T follicular helper cell (primary cell): ENCODE measurements at places on chromosomes 13 and 19.

DNA sequence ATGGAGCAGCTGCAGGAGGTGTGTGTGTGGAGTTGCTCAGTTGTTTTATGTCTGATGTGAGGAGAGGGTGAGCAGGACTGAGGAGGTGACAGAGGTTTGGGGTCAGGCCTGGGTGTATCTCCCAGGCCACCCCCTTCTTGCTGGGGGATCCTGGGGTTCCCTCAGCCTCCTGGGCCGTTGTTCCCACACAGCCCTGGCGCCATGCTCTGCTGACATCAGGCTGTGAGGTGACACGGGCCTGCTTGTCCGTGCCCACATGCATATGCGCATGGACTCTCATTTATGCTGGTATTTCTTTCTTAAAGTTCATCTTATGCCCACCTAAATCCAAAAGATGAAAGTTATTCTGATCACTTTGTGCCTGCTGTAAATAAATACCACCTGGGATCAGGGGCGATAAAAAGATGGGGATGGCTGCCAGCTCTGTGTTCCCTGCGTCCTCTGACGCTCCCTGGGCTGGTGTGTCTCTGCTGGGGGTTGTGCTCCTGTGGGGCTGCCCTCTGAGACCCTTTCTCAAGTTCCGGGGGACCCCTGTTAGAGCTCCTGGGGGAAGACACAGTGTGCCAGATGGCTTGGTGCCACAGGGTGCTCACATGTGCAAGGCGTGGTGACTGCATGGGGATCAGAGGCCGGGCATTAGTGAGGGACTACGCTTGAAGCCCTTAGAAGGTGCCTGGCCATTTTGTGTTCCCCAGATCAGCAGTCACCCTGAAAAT is 12.6 kb downstream of the NAXD start:
- DNase-seq: no peak

DNA sequence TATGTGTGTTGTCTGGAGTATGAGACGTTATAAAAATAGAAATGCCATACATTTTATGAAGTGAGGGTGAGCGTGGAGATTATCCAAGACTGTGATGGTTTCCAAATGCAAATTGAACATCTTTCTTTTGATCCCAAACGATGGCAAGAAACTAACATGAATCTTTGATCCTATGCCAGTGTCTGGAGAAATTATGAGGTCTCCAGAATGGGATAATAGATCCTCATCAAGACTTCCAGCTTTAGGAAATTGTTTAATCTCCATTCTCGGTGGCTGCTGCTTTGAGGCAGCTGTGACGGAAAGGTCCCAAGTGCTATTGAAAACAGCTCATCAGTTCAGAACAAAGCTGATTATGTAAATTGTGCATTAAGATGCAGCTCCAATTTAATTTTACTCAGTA is 30.8 kb downstream of the CBY2 start:
- DNase-seq: no peak

DNA sequence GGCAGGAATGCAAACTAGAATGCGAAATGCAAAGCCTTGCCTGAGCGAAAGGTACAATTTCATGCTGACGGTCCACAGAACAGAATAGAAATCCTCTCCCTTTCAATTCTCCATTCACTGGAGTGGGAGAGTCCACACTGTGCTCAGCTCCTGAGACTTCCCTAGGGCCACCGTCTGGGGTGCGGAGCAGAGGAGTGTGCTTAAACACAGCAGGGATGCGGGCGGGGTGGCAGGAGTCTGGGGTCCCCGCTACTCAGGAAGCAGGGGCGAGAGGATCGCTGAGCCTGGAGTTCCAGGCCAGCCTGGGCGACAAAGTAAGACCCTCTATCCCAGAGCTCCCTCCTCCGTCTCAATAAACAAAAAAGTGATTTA is 552 bp upstream of the ZNF816 start:
- DNase-seq: no peak

DNA sequence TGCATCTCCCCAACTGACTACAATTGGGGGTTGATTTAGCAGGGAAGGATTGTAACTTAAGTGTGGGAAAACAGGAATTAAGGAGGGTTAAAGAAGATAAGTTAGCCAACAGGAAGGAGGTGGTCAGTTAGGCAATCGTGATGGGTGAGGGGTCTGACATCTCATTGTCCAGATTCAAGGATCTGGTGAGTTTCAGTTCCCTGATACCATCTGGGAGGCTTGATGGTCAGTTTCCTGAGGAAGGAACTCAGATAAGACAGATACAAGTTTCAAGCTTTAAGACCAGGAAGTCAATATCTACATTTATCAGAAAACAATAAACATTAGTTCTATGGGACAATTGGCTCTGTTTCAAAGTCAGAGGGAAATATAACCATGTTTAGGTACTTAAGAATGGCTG is 601.8 kb downstream of the SLITRK6 start:
- DNase-seq: no peak

GRCh38 chr13:107866941-107867623 is 348.3 kb downstream of the LIG4 start:
- DNase-seq: no peak

- DNase-seq: no peak
These were observed 67.5 kb downstream of the B3GLCT start for GRCh38 chr13:31267126-31267784.

GRCh38 chr13:50955241-50955640 is 45.6 kb downstream of the RNASEH2B start:
- DNase-seq: no peak

DNA sequence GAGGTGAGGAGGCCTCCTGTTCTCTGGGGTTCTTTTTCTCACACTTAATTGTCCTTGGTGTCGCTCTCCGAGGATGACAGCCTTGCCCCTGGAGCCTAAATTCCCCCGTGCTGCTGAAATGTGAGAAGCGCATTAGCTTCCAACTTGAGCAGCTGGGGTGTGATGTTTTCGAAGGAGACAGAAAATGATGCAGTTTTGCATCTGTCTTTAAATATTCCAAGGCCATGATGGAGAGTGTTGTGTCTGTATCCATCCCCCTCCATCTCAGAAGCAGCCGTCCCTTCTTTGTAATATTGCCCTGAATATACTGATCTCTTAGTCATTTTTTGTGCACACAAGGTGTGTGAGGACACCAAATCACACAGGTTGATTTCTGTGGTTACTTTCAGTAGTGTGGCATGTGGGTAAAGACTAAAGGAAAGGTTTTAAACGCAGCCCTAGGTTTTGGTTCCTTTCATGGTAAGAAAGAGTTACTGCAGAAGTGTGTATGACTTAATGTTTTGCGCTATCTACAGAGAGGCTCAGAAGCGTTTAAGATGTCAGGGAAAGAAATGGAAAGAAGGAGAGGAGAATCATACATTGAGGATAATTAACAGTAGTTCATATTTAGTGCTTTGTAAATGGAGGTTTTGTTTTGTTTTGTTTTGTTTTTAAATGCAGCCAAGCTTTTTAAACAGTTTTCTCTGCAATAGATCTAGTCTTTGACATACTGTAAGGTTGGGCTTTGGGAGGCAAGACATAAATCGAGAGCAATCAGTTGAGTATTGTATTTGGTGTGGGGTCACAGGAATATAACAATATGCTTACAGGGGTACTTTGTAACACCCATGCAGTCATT is 1.6 kb downstream of the NBEA start:
- DNase-seq: no peak

GRCh38 chr13:84553227-84553626 is 671.0 kb upstream of the SLITRK1 start:
- DNase-seq: no peak

GRCh38 chr13:100895651-100896050 is 221.1 kb upstream of the TMTC4 start:
- no peak for DNase-seq

- DNase-seq: no peak
These were observed 70.8 kb upstream of the FGF14 start for GRCh38 chr13:102472650-102473049.

DNA sequence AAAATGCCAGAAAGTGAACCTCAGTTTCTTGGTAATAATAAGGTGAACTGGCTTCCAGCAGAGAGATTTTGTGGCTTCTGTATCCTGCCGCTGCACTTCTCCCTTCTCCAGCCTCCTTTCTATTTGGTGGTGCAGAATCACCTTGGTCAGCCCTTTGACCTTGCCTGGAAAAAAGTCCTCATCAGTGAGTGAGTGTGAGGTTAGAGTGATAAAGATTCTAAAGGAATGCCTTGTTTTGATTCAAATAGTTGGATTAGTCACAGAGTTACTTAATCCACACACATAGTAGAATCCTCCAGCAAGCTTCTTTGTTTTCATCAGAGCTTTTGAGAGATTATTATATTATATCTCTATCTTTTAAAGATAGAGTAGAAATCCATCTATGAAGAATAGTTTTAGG is 140.9 kb downstream of the KCNRG start:
- no peak for DNase-seq
